Stimulated activated CD8-positive, alpha-beta memory T cell treated with anti-CD3 and anti-CD28 coated beads, Interleukin-4, amount 100 ng/mL, for 48 hours (primary cell): ENCODE measurements at places on chromosomes 3 and 15.

DNA sequence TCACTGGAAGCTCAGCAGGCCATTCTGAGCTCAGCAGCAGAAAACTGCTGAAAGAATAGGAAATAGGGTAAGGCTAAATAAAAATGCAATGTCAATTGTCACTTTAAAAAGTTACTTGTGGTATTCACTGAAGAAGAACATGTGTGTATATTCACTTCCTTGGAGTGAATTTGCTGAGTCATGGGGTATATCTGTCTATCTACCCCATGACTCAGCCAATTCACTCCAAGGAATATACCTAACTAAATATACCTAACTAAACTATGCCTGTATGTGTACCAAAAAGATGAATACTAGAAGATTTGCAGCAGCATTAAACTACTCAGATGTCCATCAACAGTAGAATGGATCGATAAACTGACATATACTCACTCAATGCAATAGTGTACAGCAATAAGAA lies 69.5 kb upstream of the KCNAB1 start:
- DNase-seq: no peak

GRCh38 chr15:59360896-59361295 lies 11.8 kb downstream of the MYO1E start:
- DNase-seq: no peak

DNA sequence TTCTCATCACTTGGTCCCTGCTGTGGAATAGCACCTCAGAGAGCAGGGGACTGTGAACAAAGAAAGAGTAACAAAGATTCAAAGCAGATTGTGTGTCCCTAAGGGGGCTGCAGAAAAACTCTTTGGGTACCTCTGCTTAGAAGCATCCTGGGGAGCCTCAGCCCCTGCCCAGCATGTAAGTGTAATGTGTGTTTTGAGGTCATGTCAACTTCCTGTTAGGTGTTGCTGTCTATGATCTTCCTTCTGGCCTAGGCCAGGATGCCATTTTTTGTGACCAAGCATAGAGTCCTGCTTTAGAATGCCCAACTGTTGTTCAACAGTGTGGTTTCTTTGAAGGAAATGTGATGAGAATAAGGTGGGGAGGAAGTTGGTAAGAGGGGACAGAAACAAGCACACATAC lies 77.1 kb upstream of the BCL6 start:
- DNase-seq: no peak

- no peak for DNase-seq
These were observed 138.2 kb upstream of the IL12A start for GRCh38 chr3:159850481-159850880.

GRCh38 chr15:78327466-78327865 lies 12.7 kb upstream of the CRABP1 start:
- DNase-seq: no peak

DNA sequence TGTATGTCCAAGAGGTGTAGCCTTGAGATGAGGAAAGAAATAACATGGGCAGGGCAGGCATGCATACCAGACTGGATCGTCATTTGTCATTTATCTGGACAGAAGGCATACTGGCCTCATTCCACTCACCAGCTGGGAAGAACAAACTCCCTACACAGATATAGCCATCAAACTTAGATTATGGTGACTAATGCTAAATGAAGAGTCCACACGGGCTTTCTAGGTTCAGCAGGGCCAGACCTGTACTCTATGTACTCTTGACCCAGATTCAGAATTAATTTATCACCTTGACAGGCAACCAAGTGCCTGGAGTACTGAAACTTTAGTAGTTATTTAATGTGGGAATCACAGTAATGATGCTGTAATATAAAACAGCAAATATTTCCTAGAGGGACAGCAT lies 164.3 kb upstream of the IL12A start:
- DNase-seq: no peak

- no peak for DNase-seq
These were observed 15.6 kb upstream of the GYG1 start for GRCh38 chr3:148975696-148976095.

GRCh38 chr3:127692501-127693335 lies 20.0 kb downstream of the ABTB1 start:
- DNase-seq: no peak

DNA sequence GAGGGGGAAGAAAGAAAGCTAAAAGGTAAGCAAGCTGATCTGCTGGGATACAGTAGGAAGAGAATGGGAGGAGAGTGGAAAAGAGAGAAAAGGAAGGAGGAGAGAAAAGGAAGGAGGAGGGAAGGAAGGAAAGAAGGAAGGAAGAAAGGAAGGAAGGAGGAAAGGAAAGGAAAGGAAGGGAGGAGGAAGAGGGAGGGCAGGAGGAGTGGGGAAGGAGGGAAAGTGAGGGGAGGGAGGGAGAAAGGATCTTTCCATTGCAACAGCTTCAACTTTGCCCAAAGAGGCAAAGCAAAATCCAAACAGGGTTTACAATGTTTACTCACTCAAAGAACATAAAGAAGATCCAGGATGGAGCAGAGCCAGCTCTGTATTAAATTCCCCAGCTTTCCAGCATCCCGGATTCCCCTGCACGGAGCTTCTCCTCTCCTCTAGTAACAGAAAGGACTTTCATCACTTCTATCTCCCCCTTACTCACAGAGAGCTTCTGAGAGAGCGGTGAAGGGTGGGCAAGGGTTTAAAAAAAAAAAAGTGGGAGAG lies 494.2 kb upstream of the PROK2 start:
- no peak for DNase-seq

GRCh38 chr3:128187495-128187894 lies 34.2 kb downstream of the EEFSEC start:
- DNase-seq: no peak

- DNase-seq: peak; percentile 53
These were observed 24.8 kb downstream of the TMOD2 start for GRCh38 chr15:51775967-51776816.

DNA sequence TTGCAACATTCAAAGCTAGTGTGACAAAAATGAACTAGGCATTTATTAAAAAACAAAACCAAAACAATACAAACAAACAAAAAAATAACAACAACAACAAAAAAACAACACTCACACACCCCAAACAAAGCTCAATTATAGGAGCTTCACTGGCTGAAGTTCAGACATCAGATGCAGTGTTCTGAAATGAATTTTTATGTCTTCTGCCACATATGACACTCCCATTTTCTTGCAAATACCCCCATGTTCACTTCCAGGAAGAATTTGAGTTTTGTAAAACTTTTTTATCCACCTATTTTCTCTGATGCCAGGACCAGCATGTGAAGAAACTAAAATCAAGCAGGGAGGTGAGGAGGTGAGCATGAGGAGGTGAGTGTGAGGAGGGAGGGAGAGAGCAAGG lies 113.9 kb downstream of the CADPS start:
- DNase-seq: no peak

GRCh38 chr3:9862391-9863057 lies 17.5 kb downstream of the CIDEC start:
- peak; percentile 55 for DNase-seq

- DNase-seq: no peak
These were observed 37.2 kb downstream of the CCDC54 start for GRCh38 chr3:107414325-107414964.

GRCh38 chr3:185874119-185874518 lies 49.3 kb upstream of the IGF2BP2 start:
- DNase-seq: no peak

DNA sequence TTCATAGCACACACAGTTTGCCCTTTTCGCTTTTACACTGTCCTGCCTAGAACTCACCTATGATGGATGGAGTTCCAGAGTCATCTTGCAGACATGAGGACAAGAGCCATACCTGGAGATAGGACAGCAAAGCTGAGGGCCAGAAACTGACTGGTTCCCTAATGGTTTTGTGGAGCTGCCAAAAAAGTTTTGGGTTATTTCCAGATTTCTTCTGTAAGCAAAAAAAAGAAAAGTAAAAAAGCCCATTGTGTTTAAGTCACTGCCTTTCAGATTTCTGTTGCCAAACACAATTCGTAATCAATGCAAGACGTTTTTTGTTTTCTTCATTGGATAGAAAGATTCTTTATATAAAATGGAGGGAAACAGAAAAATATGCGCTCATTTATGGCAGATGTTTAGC lies 42.4 kb upstream of the KY start:
- DNase-seq: no peak

GRCh38 chr3:88863196-88863595 lies 244.2 kb upstream of the EPHA3 start:
- no peak for DNase-seq

DNA sequence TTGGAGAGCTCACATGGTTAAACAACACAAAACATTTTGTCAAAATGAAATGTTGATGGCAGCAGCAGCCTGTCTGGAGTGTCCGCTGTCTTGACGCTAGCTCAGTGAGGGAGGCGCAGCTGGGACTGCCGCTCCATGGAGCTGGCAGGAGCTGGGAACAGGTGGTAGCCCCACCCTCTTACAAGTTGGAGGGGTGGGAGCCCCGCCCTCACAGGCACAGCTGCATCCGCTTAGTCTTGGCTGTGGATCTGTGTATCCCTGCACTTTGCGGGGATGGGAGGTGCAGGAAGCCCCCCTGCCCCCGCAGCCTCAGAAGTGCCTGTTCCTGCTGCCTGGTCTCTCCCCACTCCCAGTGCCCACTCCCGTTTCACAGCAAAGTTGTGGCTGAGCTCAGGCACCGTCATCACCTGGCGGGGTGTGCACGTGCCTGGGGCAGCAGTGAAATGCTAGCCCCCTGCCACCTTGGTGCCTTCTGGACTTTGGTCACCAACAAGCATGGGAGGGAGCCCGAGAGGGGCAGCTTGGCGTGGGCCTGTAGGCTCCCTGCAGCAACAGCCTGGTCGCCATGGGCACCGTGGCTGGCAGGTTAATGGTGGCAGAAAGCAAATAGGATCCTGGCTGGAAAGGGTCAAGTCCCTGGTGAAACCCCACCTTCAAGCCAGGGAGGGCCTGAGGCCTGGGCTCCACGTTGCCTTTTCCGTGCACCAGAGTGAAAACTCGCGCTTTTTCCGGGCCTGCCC lies 53.8 kb upstream of the CADM2 start:
- DNase-seq: no peak

DNA sequence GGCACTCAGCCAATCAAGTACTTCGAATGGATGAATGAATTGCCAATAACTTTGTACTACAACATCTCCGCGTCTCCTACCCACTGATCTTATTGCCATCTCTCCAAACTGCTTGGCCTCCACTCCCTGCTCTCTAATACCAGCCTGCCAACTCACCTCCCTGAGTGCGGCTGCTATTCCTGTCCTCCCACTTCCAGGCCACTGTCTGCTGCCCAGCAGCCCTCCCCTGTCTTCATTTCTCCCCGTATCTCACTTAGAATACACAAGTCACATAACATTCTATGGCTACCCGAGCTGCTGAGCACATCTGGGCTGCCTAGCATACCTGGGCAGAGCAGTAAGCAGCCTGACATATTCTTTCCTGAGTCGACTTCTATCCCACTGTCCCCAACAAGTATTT lies 149.9 kb upstream of the LRTM1 start:
- no peak for DNase-seq

DNA sequence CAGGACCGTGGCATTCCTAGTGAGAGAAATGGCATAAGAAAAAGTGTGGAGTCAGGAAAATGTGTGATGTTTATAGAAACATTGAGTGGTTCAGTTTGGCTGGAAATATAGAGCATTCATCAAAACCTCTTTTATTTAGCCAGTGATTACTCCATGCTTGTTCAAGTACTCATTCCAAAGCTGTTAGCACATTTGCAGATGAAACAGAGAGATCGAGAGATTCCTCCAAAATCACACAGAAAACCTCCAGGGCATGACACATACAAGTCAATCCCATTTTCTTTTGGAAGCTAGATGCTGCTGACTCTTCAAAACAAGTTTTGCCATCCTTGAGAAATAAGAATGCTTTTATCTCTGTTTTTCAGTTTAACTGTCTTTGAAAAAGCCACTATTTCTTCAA lies 11.5 kb upstream of the MB21D2 start:
- DNase-seq: no peak

- DNase-seq: no peak
These were observed 192.8 kb upstream of the LINGO1 start for GRCh38 chr15:77825546-77825945.

DNA sequence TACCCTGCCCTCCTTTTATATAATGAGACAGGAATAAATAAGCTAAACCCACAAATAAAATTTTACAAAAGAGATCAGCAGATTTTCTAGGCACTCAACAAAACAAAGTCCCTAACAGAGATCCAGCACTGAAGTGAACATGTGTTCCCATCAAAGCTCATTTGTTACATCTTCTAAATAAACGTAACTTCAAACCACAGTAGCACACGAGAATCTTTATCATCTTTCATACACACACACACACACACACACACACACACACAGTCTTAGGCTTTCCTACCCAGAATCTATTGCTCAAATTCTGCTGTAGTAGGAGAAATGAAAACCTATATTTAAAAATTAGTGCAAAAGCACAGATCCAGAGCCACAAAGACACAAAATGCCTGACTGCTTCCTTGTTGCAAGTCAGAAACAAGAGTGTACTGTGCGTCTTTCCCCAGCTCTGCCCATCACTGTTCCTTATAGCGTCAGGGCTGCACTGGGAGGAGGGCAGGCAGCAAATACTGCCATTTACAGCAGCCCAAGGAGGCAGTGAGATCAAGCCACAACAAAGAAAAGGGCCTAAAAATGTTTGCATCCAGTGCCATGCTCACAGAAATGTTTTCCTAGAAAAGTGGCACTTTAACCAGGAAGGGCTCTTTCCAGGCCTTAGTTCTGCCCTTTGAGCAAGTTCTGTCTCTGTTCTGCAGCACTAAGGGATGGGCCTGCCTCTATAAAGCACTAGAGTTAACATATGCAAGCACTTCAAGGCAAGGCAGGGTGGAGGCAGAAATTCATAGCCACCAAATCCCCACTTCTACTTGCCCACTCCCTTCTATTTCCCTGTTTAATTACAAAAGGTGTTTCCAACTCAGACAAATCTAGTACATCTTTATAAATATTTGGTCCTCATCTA lies 6.0 kb downstream of the IP6K1 start:
- no peak for DNase-seq

DNA sequence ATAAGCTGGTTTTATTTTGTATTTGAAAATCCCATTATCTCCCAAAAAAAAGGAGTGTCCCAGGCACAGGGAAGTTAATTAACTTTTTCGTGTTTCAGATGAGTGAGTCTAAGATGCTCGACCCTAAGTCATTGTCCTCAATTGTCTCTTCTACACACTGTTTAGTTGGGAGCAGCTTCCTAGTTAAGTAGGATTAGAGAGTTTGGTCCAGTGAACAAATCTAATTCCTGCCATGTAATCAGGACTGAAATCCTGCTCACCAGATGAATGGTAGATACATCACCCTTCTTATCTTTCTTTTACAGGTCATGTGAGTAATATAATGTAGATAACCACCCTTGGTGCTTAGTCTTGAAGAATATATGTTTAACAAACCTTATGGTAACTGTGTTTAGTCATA lies 228.9 kb upstream of the MANF start:
- DNase-seq: no peak
